ENCODE measurements at places on chromosomes 3 and 15.
A peak's percentile ranks its signal among the peaks of the same experiment; 100 is the strongest.

DNA sequence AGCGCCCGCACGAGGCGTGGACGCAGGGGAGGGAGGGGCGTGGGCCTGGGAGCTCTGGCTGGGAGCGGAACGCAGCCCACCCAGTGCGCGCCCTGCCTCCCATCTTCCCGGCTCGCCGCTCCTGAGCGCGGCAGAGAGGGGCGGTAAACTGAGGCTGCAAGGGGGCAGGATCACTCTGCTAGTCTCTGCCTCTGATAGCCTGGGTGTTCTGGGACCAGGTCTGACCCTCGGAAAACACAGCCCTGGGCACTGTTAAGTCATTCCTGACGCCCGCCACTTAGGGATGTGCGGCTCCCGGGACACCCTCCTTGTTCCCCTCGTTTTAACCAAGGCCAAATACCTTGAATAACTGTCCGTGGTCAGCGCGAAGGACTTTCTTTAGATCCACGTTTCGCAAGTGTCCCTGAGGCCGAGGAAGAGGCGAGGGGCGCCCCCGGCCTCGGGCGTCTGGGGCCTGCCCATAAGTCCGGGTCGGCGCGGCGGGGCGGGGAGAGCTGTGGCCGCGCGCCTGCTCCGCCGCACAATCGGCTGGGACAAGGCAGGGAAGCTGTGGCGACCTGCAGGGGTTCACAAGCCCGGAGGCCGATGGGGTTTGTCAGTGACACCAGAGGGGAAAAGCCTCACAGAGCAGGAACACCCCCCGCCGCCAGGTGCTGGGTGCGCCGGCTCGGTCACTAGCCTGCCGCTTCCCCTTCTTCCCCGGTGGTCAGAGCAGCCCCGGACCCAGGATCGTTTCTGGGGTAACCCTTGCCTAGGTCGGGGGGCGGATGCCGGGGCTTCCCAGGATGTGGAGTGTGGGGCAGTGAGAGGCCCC, 1.5 kb downstream of the ITPKA start:
- no peak for DNase-seq

GRCh38 chr15:41215708-41216107, 14.8 kb downstream of the EXD1 start:
- no peak for DNase-seq

GRCh38 chr3:16861432-16861831, 23.3 kb upstream of the PLCL2 start:
- DNase-seq, result no peak

- peak; percentile 42 for DNase-seq
These were observed 3.0 kb upstream of the TLE3 start for GRCh38 chr15:70100474-70101341.

DNA sequence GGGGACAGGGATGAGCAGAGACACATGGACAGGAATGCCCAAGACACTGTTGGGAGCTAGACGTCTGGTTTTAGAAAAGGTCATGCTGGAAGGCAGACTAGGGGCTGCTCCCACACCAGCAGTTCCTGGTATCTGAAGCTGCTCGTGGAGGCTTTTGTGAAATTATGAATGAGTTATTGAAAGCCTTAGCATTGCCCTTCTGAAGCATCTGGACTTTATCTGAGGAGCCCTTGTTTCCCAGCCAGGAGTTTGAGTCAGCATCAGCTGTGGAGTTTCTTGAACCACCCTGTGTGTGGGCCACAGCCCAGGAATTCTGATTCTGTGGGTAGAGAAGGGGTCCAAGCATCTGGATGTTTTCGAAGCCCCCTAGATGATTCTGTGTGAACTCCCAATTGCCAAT, 258.7 kb downstream of the SLCO3A1 start:
- no peak for DNase-seq

- DNase-seq, result no peak
These were observed 2.8 kb upstream of the ABHD2 start for GRCh38 chr15:89085289-89085926.

DNA sequence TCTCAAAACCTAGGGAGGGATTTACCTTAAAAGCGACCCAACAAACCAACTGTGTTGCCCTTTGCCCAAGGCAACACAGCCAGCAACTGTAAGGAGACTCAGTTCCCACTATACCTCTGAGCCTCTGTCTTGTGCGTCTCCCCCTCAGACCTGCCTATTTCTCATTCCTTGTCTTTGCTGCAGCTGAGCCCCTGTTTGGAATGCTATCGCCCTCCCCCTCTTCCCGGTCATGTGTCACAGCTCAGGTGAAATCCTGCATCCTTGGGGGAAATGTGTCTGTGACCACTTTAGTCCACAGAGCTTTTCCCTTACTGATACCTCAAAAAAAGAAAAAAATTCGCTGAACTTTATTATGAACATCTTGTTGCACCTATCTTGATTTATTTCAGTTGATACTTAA, 52.0 kb upstream of the LRIG1 start:
- no peak for DNase-seq

GRCh38 chr3:124504332-124505059, 225.8 kb upstream of the UMPS start:
- DNase-seq, result no peak

DNA sequence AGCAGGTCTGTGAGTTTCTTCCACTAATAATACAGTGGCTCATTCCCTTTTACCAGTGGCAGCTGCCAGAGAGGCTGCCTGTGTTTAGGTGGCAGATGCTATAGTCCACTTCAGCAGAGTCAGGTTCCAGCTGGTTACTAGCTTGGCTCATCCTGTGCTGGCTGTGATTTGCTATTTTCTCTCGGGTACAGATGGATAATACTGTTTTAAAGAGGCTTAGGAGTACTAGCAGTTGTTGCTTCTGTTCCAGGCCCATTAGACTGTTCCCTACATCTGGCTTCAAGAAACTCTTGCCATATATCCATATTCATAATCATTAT, 41.0 kb downstream of the ZNF609 start:
- peak; percentile 51 for DNase-seq

- no peak for DNase-seq
These were observed 173.2 kb downstream of the TPRG1 start for GRCh38 chr3:189344996-189345395.

DNA sequence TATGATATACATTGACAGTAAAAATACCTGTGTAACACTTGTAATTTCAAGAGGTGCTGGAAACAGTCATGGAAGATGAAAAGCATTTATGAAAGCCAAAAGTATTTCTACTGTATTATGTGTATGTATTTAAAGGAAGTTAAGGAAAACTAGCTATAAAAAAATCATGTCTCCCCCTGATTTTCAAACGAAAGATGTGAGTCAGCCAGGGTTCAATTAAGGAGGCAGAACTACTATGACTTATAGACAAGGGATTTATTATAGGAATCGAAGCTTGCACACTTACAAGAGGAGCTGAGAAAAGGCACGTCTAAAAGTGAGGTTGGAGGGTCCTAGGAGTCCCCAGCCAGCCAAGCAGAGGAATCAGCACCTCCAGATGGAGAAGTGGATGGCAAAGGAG, 119.4 kb downstream of the SUCLG2 start:
- DNase-seq, result no peak

DNA sequence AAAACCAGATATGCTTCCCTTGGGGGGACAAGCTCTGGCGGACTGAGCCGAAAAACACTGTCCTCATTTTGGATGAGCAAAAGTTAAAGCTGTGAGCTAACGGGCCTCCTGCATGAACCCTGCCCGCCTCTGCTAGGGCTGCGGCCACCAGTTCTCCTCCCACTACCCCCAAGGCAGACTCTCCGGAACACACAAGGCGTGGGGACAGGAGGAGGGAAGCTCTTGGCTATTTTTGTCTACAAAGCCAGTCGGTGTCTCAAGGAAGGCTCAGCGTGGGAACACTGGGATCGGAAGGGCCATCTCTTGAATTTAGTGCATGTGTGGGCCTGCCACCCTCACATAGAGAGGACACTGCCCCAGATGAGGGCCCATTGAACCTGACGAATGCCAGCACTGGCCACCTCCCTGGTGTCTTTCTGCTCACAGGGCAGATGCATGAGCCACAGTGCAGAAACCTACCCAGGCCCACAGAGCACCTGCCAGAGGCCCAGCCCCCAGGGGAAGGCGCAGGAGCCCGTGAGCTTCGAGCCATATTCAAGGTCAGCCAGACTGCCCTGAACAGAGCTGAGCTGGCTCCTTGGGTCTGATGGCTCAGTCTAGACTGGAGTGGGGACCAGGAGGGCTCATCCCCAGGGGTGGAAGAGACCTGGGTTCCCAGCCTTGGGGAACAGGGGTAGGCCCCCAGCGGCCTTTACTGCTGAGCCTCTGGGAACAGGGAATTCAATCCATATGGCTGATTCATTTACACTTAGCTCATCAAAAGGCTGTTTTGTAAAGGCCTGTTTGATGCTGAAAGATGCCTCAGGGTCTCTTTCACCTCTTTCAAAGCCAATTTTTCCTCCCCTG, 38.3 kb downstream of the HCN4 start:
- DNase-seq, result no peak

DNA sequence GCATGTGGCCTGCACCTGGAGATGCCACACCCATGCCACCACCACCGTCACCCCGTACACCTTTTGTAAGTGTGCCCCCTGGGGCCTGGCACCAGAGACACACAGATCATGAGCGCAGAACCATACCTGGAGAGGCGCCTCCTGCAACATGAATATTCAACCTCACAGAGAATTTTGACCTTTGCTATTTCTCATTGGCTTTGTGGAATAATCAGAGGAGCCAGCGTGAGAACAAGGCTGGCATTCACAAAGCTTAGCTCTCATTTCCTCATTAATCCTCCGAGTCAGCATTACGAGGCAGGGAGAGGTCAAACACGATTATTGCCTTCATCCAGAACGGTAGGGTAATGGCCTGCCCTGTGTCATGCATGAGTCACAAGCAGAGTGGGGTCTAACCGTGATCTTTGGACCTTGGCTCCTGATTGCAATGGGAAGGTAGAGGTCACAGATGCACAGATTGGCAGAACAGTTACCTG, 73.0 kb upstream of the POMGNT2 start:
- no peak for DNase-seq

- no peak for DNase-seq
These were observed 74.3 kb upstream of the PLSCR4 start for GRCh38 chr3:146325170-146325569.

GRCh38 chr3:116188231-116188785, 257.0 kb downstream of the LSAMP start:
- DNase-seq, result no peak

- DNase-seq, result no peak
These were observed 420.8 kb downstream of the EPHA6 start for GRCh38 chr3:97235179-97235578.

DNA sequence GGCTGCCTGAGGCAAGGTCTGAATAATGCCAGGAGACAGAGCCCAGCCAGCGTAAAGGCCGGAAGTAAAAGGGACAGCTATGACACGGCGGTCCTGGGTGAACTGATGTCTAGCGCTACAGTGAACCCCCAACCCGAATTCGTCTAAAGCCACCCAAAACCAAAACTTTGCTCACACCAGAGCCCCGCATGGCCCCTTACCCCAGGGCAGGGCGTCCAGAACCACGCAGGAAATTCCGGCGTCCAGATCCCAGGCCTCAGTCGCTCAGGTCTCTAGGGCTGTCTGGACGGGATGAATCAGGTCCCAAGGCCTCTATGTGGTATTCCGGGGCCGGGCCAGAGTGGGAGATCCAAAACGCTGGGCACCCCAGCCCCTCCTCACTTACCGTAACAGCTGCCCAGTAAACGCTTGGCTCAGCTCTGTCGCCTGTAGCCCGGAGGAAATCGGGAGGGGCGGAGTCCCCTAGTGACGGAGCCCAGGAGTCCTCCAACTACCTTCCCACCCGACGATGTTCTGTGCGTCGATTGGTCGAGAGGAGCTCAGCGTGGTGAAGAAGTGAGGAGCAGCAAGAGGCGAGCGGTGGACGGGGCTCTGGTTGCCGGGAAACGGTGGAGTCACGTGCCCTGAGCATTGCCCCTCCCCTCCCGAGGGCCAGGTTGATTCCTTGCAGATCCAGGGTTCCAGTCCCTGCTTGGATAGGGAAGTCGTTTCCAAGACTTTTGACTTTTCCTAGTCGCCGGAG, at the start of gene CCDC32:
CCDC32 (minus strand) TSS at position 452 of the 742 bp plus-strand sequence. CDS start 2,027 bp downstream, outside the sequence.
- peak; percentile 100 for DNase-seq

- no peak for DNase-seq
These were observed 439.7 kb downstream of the NTRK3 start for GRCh38 chr15:87816811-87817210.

DNA sequence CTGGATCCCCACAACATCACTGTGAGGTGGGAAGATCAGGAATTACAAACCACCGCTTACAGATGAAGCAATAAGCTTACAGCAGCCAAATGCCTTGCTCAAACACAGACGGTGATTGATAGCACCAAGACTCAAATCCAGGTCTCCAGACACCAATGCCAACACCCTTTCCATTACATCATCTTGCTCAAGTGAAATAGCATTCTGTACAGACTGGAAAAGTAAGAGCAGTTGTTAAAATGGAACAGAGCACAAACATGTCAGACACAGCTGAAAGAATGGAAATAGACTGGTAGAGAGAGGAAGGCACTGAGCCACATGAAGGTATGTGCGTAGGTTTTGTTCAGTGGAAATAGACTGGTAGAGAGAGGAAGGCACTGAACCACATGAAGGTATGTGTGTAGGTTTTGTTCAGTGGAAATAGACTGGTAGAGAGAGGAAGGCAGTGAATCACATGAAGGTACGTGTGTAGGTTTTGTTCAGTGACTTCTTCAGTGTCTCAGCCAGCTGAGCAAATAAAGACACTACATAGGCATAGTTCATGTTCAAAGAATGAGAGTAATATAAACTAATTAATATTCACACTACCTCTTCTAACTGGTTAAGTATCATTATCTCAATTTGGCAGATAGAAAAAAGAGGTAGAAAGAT, 15.6 kb downstream of the CLDN1 start:
- DNase-seq, result no peak
